Daoy (cell line): ENCODE measurements at places on chromosomes 6 and 20. TPM values are rescaled to one million over a fixed set of nuclear protein-coding genes. Genes with fewer than 3 reads are reported as not detected.
A peak's percentile ranks its signal among the peaks of the same experiment; 100 is the strongest.

GRCh38 chr20:58839474-58839874 is 11.2 kb downstream of the GNAS-AS1 start:
- DNase-seq: peak; percentile 62

MYLK4 gene
- 0.34 and 0.39 TPM in 2 replicates for total RNA-seq

THBS2 gene
- 12.5 and 16.1 TPM in 2 replicates for total RNA-seq

RAET1G gene
- total RNA-seq: 0.27 and 0.86 TPM in 2 replicates
